ENCODE measurements at places on chromosomes 12 and 14.

- DNase-seq: no peak
These were observed 282.3 kb upstream of the PRICKLE1 start for GRCh38 chr12:42871816-42872215.

GRCh38 chr12:84218406-84218805, 694.2 kb downstream of the SLC6A15 start:
- DNase-seq: no peak

DNA sequence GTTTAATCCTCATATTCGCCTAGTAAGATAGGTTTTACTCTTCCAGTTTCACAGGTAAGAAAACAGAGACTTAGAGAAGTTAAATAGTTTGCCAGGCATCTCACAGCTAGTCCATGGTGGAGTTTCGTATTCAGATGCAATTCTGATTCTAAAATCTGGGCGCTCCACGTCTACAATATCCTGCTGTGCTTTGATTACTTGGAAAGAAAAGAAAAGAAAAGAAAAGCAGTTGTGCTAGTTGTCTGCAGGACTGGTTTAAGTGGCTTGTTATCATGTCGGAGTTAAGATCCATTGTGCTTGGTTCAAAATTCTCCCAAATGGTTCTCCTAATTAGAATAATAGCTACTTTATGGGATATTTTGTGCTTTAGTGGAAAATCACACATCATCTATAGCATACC, 18.6 kb downstream of the AKAP3 start:
- no peak for DNase-seq

- no peak for DNase-seq
These were observed 109.2 kb downstream of the IGF1 start for GRCh38 chr12:102371165-102371564.
